ENCODE measurements at places on chromosomes 5 and 9.

GRCh38 chr5:102750151-102750834, 4.8 kb upstream of the PAM start:
- no peak for DNase-seq

DNA sequence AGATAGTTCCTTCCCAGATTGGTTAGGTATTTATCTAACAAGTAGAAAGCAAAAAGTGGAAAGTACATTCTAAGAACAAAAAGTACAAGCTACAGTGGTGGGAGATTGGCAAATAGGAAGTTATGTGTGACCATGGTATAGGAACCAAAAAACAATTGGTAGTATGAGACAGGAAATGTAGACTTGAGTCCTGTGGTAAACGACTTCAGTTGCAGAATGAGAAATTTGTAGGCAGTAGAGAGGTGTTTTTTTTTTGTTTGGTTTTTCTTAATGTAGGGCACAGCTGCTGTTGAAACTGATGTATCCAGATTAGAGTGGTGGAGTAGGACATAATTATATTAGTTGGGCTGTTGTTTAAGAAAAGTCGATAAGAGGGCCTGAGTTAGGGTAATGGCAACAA, 72.0 kb downstream of the CCNH start:
- no peak for DNase-seq

- no peak for DNase-seq
These were observed 475.7 kb upstream of the TNC start for GRCh38 chr9:115593587-115594091.

DNA sequence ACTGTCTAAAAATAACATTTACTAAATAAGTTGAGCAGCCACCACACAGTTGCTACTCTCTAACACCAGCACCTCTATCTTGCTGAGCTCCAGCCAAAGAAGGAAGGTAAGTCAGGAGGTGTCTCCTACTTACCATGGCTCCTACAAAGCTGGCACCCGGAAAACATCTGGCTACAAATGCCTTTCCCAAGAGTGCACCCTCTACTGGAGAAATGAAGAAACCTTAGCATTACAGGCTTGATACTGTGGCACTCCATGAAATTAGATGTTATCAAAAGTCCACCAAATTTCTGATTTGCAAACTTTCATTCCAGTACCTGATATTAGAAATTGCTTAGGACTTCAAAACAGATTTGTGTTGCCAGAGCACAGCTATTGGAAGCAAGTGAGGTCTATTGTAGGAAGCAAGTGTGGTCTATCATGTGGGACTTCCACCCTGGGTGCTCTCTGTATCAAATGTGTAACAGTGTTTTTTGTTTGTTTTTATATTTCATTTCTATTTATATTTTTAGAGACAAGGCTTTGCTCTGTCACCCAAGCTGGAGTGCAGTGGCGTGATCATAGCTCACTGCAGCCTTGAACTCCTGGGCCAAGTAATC, 25.7 kb upstream of the RFK start:
- no peak for DNase-seq

DNA sequence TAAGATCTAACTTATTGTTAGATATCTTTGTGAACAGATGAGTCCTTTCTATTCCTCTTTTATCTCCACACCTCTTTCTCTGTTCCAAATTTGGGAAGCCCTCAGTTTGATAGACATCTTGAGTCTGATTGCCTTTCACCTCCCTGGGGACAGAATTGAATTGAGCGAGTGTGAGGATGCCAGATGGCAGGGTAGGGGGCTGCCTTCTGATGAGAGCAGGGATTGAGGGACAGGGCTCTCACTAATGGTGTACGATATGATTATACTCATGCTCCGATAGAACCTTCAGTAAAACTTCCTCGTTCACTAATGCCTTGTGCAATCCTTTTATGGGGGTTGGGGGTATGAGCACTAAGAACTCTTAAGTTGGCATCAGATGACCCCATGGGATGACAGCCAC, 172.1 kb upstream of the DAP start:
- DNase-seq, result no peak

DNA sequence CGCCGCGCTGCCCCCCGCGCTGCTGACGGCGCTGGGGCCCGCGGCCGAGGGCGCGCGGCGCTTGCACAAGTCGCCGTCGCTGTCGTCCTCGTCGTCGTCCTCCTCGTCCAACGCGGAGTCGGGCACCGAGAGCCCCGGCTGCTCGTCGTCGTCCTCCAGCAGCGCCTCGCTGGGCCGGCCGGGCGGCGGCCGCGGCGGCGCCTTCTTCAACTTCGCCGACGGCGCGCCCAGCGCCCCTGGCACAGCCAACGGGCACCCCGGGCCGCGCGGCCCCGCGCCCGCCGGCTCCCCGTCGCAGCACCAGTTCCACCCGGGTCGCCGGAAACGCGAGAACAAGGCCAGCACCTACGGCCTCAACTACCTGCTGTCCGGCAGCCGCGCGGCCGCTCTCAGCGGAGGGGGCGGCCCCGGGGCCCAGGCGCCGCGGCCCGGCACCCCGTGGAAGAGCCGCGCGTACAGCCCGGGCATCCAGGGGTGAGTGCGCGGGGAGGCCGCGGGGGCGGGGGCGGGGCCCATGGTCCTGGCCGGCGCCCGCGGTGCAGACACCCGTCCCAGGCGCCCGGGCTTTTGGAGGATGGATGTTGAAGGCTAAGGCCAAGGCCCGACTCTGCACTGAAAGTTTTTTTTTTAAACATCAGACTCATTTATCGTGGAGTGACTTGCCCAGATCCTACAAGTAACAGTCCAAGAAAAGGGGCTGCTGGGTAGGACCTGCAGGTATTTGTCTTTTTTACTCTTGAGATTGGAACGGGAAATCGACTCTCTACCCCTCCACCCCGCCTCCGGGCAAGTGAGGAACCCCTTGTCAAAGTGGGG, 1.2 kb downstream of the TENT4A start:
- no peak for DNase-seq

- no peak for DNase-seq
These were observed 92.8 kb downstream of the ANKH start for GRCh38 chr5:14778792-14779070.

DNA sequence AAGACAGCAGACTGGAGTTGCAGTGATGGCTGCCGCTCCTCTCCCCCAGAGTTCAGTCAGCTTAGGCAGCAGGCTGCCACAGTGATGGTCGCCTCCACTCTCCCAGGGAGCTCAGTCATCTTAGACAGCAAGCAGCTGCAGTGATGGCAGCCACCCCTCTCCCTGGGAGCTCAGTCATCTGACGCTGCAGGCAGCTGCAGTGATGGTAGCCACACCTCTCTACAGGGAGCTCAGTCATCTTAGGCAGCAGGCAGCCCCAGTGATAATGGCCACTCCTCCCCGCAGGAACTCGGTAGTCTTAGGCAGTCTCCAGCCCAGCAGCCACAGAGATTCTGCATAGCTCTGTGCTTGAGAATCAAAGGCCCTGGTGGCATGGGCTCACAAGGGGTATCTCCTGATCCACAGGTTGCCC, 582.7 kb downstream of the DTWD2 start:
- DNase-seq, result no peak

DNA sequence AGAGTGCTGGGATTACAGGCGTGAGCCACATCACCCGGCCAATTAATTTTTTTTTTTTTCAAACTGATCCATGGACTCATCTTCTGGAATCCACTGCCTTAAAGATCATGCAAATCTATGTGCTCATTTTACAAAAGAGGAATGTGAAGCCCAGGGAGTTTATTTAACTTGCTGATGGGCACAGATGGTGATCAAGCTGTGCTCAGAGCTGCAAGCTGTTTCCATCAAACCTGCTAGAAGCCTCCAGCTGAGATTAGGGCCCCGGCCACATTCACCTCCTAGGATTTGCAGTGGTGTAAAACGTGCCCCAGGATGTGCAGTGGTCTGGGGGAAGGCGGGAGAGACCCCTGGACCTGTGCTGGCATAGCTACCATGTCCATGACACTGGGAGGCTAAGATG, 56.1 kb upstream of the TUT7 start:
- DNase-seq, result no peak

DNA sequence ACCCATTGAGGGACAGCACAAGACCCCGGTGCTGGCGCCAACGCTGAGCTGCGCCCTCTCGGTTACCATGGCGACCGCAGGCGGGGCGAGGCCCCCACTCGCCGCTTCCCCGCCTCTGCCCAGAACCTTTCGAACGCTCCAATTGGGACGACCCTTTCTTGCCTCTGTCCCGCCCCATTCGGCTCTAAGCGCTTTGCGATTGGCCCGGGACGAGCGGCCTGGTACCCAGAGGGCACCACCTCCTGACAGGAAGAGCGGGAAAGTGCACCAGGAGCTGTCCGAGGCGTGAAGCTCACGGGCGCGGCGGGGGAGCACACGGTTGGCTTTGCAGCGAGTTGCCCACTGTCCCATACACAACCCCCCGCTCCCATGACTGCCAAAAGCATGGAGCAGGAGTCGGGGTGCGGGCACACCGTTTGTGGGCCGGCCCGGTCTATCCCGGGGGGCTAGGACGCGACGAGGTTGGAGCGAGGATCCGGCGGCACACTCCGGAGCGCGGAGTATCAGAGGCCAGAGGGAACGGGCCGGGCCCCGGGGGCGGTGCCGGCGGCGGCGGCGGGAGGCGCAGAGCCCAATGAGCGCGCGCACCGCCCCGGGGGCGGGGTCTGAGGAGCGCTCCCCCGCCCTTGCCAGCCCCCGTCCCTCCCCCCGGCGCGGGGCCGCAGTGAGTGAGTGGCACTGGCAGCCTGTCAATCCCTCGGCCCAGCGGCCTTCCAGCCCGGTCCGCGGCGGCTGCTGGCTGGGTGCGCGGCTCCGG, 978 bp upstream of the PBX3 start:
- peak; percentile 87 for DNase-seq

DNA sequence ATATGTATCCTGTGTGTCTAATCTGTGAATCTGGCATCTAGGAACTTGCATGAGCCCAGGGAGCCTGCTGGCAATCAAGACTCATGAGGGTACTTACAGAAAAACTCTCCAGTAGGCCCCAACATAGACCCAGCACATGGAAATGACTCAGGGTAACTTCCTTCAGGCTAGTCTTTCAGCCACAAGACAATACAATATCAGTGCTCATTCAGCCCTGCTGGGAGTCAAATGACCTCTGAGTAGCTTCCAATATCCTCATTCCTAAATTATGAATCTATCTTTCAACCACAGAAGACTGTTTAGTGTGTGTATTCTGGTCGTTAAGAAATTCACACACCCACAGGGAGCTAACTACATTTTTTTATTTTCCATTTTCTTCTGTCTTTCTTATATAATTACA, 1273.0 kb downstream of the EFNA5 start:
- no peak for DNase-seq

DNA sequence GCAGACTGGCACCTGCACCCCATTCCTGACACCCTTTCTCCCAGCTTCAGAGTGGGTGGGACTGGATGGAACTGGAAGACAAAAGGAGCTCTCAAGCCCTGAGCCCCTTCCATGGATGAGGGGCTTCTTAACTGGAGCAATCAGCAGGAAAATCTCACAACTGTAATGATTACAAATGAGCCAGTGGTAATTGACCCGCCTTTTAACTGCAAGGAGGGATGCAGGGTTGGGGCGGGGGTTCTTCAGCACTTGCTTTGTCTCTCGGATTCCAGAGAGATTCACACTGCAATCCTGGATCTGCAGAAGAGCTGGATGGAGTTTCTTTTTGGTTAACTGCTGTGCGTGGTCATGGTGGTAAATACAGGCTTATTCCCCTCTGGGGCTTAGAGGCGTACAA, 160.1 kb upstream of the SHB start:
- DNase-seq, result no peak

GRCh38 chr9:111237447-111237846, 92.6 kb downstream of the OR2K2 start:
- DNase-seq, result no peak

DNA sequence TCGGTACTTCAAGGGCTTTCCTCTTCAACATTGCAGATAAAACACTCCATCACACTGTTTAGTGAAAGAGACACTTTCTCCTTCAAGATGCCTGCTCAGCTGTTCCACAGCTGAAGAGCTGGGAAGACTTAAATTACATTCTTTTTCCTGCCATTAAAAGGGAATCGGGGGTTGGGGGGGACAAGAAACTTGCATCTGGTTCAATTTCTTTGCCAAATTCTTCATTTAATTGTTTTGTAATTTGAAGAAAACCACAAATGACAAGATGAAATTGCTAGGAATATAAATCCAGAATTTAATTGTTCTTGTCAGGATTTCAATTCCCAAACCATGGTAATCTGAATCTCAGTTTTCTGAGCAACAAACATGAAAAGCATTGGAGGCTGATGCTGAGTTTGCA, 478.3 kb downstream of the EBF1 start:
- DNase-seq, result no peak

DNA sequence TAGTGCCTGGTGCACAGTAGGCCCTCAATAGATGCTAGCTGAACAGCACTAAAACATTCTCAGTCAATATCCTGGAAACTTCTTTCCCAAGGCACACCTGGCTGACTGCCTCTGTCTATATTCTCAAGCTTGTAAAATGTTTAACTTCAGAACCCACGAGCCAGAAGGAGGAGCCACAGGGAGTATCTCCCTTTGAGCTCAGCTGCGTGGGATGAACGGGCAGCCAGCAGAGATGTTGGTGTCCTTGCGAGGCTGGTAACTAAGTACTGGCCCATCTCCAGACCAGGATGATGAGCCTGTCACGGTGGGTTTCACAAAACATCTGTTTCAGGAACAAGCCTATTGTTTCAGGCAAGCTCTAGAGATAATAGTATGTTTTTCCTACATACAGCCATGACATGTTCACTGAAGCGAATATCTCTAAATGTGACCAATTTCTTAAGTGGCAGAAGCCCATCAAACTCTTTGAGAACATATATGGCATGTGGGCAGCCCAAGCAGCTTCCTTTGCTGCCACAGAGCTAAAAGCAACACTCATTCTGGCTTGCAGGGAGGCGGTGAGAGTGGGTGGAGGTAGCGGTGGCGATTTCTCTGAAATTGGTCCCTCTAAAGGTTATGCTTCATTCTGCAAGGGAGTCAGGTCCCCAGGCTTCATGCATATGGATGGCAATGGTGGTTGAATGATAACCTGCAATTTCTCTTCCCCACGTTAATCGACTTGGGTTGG, 206.2 kb downstream of the TTLL11 start:
- no peak for DNase-seq

DNA sequence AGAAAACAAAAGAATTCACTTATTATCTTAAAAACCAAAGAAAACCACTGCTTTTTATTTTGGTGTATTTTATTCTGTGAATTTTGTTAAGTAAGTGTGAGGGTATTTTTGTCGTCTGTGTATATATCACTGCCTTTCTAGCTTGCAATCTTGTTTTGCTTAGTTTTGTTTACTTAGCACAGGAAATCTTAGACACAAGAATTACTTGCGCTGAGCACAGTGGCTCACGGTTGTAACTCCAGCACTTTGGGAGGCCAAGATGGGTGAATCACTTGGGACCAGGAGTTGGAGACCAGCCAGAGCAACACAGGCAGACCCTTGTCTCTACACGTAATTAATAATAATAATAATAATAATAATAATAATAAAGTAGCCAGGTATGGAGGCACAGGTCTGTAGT, 230.3 kb downstream of the PAPPA start:
- no peak for DNase-seq

DNA sequence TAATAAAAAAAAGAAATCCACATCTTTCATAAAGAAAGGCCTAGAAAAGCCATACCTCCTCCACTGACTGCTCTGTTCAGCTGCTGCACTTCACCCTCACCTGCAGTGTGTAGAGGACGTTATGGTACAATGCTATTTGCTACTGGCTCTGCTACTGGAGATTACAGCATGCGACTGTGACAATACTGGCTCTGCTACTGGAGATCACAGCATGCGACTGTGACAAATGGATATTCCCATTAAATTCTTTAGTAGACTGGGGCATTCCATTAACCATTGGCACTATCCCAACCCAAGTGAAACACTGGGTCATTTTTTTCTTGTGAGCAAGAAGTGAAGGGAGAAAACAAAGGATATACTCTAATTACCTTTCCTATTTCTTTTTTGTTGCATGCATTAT, 1063.5 kb upstream of the DMAC1 start:
- DNase-seq, result peak; percentile 32

Measured in NCI-H2107 (cell line).